ENCODE measurements at places on chromosomes 11 and 22. TPM values are rescaled to one million over a fixed set of nuclear protein-coding genes. Genes with fewer than 3 reads are reported as not detected.

The OR5D18 gene
- total RNA-seq, result not detected

The OR5B21 gene
- total RNA-seq, result not detected

The OVCH2 gene
- not detected for total RNA-seq

The IGSF9B gene
- total RNA-seq, result 0.15 TPM
